CD4-positive, alpha-beta memory T cell (primary cell): ENCODE measurements at places on chromosomes 4 and X.
A peak's percentile ranks its signal among the peaks of the same experiment; 100 is the strongest.

- DNase-seq, result no peak
- no peaks in the 10 kb centered on the region for H3K4me1 ChIP-seq
- no peaks in the 10 kb centered on the region for H3K36me3 ChIP-seq
- no peaks in the 10 kb centered on the region for H3K27me3 ChIP-seq
- H3K27ac ChIP-seq, result no peak overlapping the region
Observed at GRCh38 chr4:23747281-23747735, 142.5 kb downstream of the PPARGC1A start.

DNA sequence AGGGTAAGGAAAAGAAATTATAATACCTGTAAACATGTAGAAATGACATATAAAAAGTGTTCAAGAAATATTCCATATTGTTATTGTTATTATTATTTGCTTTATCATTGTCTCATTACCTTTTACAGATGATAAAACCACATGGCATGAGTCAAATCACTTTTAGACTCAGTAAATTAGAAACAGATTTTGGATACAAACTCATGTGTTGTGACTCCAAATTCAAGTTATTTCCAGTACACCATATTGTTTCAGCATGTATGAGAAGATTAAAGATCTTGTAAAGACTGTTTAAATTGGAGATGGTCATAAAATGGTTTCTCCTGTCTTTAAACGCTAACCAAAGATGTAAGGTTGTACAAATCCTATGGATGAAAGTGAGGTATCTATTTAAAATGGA is 18.1 kb downstream of the PPP1R2C start:
- DNase-seq, result no peak
- H3K4me3 ChIP-seq, result no peak overlapping the region
- no peaks in the 10 kb centered on the region for H3K27me3 ChIP-seq
- no peak overlapping the region for H3K27ac ChIP-seq

DNA sequence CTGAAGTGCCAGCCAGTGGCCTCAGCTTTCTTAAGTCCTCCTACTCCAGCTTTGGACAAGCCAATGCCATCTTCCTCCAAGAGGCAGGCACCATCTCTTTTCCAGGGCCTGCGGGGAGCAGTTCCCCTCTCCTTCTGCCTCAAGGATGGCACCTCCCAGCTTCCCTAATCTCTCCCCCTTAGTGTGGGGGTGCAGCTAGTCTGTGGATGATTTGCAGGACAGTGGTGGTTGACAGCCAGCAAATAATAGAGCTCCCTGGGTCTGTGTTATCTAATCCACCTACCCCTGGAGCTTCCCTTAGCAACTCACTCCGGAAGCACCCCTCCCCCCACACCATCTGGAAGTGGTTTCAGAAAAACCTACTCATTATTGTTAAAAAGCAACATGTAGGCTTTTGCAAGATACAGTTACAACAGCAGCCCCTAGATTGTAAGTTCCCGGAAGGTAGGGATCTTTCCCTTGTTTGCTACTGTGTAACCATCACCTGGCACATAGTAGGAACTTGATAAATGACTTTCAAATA is 247.1 kb downstream of the BCOR start:
- no peak overlapping the region for H3K4me3 ChIP-seq
- peaks cover 40% of the 10 kb centered on the region for H3K4me1 ChIP-seq
- peak; percentile 5 for DNase-seq
- no peaks in the 10 kb centered on the region for H3K27me3 ChIP-seq

- DNase-seq, result no peak
- H3K27ac ChIP-seq, result no peak overlapping the region
- no peaks in the 10 kb centered on the region for H3K27me3 ChIP-seq
- no peak overlapping the region for H3K4me3 ChIP-seq
- H3K36me3 ChIP-seq, result no peaks in the 10 kb centered on the region
Observed at GRCh38 chrX:134733591-134733990, 75.3 kb upstream of the PLAC1 start.

DNA sequence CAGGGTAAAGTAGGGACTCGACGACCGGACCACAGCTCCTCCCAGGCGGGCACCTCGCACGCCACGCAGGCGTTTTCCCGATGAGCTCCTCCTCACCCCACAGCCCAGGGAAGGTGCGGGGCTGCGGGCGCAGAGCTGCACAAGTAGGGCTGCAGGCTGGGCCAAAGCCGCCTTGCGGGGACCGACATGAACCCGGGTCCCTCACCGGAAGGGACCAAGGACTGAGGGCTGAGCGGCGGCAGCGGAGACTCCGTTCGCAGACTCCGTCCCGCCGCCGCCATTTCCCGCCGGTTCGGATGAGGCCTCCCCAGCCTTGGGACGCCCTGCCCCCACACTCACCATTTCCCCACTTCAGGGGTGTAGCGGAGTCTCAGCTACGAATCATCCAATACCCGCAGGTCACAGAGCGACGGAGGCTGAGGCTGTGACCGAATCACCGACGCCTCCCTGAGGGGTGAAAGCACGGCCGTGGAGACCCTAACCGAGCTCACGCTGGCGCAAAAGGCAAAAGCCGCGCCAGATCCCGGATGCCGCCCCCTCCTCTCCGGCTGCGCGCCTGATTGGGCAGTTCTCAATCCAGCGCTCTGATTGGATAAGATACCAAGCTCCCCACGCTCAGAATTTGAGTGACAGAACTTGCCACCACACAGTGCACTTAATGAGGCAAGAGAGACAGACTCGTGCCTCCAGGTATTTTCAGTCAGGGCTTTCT is at the start of gene ZNF732:
ZNF732 (minus strand) TSS at position 506 of the 712 bp plus-strand sequence; CDS start at position 342, 164 bp downstream.
- H3K36me3 ChIP-seq, result no peaks in the 10 kb centered on the region
- peaks cover 10% of the 10 kb centered on the region for H3K4me1 ChIP-seq
- DNase-seq, result no peak
